ENCODE measurements at places on chromosomes 5 and 9.
A peak's percentile ranks its signal among the peaks of the same experiment; 100 is the strongest.

DNA sequence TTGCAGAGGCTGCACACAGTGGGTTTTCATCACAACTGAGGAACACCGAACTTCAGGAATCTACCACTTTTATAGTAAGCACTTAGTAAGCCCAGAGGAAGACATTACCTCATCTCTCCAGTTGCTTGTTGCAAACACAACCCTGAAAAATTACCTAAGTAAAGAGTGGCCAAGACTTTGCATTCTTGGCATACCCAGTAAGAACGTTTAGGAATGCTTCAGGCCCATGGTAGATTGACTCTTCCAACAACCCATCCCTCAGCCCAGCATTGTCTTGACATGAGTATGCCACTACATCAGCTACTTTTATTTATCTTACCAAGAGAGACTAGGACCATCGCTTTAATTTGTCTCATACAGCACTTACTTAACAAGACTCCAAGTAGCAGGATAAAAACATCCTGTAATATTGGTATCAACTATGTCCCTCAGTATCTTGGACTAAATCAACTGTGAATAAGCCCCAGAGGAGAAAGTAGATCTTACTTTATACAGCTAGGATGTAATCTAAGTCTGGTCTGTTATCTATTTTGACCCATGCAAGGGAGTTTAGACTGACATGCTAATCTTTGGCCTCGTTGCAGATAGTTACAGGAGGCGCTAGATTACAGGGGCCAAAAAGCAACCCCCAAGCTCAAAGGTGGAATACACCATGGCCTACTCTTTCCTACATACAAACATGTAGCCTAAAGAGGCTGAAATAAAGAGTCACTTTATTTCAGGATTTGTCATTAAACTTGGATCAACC lies 114.9 kb downstream of the INVS start:
- DNase-seq: no peak

DNA sequence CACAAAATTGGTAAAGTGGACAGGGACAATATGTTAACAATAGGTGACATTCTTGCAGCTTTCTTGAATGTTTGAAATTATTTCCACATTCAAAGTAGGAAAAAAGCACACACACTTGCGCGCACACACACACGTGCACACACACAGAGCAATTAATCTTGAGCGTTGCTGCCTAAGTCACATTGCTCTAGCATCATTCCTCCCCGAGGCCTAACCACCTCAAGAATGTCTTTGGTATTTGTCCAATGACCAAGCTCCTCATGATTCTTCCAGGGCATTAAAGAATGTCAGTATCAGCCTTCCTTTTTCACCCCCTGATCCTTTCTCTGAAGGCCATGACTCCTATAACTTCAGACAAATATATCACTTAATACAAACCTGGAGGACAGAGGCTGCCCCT lies 198.1 kb downstream of the NPR3 start:
- DNase-seq: no peak

DNA sequence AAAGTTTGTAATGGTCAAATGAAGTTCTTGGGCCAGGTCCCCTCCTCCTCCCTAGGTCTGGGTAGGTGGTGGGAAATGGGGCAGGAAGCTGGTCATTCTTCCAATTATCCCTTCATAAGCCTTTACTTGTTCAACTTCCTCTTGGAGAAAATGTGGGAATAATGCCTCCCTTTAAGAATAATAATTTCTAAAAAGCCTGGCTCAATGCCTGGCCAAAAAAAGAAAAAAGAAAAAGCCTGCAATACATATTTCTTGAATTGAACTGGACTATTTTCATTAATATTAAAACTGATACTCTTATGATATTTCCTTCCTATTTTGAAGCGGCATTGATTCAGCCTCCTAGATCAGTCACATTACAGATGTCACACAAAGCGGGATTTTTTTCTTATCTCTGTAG lies 600.9 kb downstream of the CCDC171 start:
- no peak for DNase-seq

GRCh38 chr9:37676411-37676830 lies 25.7 kb downstream of the FRMPD1 start:
- DNase-seq: no peak

DNA sequence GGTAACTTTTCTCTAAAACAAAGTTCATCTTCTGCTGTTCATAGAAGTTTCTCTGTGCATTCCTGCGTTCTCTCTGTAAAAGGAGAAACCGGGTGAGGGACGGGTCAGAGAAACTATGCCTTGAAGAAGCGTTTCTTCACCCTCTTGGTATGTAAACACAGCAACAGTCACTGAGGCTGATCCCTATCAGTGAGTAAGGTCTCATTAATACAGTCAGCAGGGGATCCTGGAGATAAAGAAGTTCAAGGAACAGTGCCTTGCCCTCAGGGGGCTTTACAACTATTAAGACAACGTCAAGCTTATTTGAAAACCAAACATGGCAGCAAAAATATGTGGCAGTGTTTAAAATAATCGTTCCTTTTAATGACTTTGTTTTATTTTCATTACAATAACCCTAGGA lies 202.9 kb upstream of the IL12B start:
- DNase-seq: no peak

DNA sequence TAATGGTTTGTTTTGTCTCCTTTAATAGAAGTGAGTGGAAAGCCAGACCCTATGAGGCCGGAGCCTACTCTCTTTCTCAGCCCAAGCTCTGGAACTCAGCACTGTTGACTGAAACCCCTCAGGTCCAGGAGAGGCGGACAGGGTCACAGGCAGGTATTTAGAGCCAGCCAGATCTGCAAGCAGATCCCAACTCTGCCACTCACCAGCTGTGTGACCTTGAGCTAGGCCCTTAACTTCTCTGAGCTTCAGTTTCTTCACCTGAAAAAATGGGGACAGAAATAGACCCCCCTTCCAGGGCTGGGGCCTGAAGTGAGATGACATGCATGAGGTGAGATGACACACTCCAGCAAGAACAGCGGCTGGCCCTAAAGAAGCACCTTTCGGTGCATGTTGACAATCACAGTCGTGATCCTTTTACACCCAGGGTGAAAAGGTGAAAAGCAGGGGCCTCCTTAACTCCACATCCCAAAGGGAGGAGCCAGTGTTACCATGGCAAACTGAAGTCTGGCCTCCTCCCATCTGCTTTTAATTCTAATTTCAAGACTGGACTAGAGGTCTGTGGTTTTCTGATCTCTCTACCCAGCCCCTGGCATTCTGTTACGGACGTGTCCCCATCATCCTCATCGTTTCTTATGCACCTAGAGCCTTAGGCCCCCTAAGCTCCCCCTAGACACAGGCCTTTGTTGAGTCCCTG lies 27.2 kb downstream of the MORN5 start:
- no peak for DNase-seq

DNA sequence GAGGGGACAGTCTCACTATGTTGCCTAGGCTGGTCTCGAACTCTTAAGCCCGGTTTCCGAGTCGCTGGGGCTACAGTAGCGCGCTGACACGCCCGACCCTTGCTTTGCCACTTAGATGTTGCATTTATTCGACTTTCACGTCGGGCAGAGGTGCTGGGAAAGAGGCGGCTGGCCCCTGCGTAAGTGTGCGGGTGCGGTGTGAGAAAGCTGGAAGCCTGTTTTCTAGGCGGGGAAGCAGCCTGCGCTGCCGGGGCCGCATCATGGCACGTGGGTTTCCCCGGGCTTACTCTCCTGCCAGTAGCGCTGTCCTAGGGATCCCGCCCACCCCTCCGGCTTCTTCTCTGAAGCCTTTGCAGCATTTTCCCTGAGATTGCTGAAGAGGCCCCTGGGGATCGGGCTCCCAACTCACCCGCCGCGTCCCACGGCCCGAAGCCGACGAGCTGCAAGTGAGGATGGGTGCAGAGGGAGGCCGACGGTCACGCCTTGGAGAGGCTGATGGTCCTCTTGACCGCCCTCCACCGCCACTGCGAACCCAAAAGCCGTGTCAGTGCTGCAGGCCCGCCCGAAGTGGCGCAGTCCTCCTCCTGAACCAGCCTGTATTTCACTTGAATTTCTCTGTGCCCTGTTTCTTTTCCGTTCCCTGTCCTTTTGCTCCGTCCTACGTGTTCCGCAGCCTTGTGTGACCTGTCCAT lies 5.8 kb upstream of the TRIM41 start:
- peak; percentile 48 for DNase-seq

DNA sequence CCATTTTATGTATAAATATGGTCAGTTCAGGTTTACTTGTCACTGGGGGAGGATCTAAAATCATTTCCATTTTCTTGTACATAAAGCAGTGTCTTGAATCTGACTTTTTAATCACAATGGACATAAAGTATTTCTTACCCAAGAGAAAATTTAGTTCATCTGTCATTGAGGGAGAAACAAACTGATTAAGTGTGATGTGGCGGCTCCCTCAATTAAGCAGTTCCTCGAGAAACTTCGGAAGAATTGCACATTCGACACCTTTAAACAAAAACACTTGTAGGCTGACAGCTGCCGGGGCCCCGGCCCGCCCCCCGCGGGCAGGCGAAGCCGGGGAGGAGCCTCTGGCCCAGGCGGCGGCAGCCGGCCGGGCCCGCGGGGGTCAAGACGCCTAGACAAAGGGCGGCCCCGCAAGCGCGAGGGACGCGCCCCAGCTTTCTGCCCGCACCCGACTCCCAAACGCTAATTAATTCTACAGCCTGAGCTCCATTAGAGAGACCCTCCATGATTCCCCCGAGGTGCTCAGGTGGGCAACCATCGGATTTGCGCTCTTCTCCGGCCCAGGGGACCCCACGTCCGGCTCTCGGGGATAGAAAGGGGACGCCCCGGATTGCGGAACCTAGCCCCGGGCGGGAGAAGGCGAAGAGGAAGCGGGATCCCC lies 750 bp downstream of the TRIM36 start:
- no peak for DNase-seq

DNA sequence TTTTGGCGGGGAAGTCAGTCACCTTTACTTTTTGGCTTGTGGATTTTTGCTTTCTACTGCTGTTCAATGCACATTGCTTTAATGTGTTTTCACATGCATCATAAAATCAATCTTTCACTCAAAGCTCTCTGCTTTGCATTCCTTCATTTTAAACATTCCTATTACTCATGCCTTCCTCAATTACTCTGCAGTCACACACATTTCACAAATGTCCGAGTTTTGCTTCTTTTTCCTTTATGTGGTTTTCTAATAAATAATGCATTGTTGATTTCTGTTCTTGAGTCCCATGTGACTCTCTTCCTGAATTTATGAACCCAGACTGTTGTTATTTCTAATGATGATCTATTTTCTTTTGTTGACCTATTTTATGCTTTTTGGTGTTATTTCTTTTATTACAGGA lies 82.3 kb upstream of the EPB41L4B start:
- no peak for DNase-seq

- DNase-seq: no peak
Observed at GRCh38 chr9:114039484-114039883, 38.6 kb downstream of the AMBP start.

GRCh38 chr5:87389296-87390034 lies 23.3 kb downstream of the CCNH start:
- DNase-seq: no peak

- DNase-seq: no peak
Observed at GRCh38 chr5:67541875-67542274, 345.3 kb upstream of the CD180 start.

DNA sequence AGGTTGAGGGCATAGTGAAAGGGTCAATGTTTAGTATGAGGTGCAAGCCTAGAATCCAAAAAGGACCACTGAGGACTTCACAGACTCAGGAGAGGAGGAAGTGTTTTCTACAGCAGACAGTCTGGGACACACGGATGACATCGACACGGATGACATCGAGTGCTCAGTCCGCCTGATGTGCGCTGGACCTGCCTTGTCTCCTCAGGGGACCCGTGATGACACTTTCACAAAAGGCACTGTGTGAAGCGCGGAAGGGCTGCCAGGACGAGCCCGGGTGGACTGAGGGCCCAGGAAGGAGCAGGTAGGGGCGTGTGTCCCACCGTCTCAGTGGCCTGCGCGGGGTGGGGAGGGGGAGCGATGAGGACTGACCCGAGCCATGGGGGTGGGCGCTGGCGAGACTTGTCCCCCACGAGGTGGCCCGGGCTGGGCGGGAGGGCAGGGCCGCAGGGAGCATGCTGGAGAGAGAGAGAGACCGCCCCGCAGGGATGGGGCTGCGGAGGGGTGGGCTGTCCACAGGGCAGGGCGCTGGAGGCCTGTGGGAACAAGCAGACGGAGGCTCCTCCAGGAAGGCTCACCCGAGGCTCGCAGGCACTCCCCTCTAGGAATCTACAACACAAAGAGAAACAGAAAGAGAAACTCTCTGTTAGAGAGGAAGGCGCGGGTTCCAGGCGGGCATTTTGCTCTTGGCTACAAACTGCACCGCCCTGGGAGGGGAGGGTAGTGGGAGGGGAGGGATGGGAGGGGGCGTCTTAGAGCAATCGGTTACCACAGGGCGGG lies 54.9 kb downstream of the USP20 start:
- no peak for DNase-seq

- DNase-seq: no peak
Observed at GRCh38 chr9:82295181-82295580, 306.6 kb downstream of the SPATA31D1 start.

- DNase-seq: no peak
Observed at GRCh38 chr9:82208741-82209450, 220.3 kb downstream of the SPATA31D1 start.

- no peak for DNase-seq
Observed at GRCh38 chr9:125074976-125075375, 68.4 kb downstream of the SCAI start.

GRCh38 chr9:134034215-134035040 lies 9.1 kb downstream of the BRD3OS start:
- no peak for DNase-seq

DNA sequence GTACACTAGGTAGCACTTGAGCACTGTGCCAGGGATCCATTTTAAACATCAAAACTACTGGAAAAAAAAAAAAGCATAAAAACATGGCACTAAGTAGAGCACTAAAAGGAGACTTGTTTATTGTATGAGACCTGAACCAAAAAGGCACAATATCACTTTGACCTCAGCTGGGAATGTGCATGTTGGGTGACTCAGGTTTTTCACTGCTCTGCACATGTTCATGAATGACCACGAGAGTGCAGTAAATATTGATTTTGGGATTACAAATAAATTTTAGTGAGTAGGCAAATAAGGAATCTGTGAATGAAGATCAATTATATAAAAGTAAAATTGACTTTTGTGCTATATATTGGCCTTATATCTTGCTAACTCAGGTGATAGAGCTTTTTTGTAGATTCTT lies 11.8 kb downstream of the RMI1 start:
- DNase-seq: no peak

- DNase-seq: no peak
Observed at GRCh38 chr9:4152876-4153275, 147.0 kb downstream of the GLIS3 start.

DNA sequence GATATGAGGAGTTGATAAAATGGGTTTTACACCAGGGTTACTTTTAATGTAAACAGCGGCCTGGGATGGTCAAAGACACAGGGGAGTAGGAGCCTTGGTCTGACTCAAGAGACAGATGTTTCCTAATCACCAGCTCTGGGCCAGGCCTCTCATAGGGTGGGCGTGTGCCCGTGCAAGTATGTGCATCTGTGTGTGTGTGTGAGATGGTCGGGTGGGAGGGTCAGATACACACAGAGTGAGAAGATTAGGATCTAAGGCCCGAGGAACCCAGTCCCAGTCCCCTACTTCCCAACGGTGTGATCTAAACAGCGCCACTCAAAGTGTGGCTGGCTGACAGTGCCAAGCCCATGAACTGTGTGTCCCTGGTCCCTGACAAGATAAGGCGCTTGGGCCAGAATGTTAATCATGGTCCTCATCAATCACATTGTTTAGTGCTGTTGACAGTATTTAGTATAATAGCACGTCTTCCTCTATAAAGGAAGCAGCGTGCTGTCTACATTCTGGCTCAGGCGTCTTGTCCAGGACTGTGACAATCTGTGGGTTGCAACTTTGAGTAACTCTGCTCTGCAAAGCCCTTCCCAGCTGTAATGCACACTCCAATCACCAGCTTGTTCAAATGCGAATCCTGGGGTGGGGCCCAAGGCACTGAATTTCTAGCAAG lies 173.7 kb downstream of the DAB2IP start:
- no peak for DNase-seq

Measured in foreskin keratinocyte (primary cell).